Neural progenitor cell (in vitro differentiated cells): ENCODE measurements at places on chromosomes 12 and 14. TPM values are rescaled to one million over a fixed set of nuclear protein-coding genes. Genes with fewer than 3 reads are reported as not detected.

The PLEKHD1 gene
- not detected in 2 replicates for total RNA-seq

The TAS2R42 gene
- total RNA-seq = not detected in 2 replicates

The RIPK3 gene
- not detected in 2 replicates for total RNA-seq

The KLRG1 gene
- total RNA-seq = 4.7 and 26.9 TPM in 2 replicates

The KNTC1 gene
- total RNA-seq = 196 and 249 TPM in 2 replicates

The MIP gene
- 0.03 TPM in 1 of 2 replicates, not detected in the other for total RNA-seq

The CCDC177 gene
- total RNA-seq = 8.6 and 19.7 TPM in 2 replicates

The SPIC gene
- total RNA-seq = not detected in 2 replicates

The TPPP2 gene
- not detected in 2 replicates for total RNA-seq

GRCh38 chr12:19967431-19967830 is 400.9 kb upstream of the PDE3A start:
- H3K36me3 ChIP-seq = no peaks in the 10 kb centered on the region
- peaks cover 15% of the 10 kb centered on the region for H3K4me1 ChIP-seq
- DNase-seq = no peak
- H3K27me3 ChIP-seq = no peaks in the 10 kb centered on the region
- no peak overlapping the region for H3K4me3 ChIP-seq

GRCh38 chr12:102281231-102281630 is 83.6 kb upstream of the PMCH start:
- no peaks in the 10 kb centered on the region for H3K4me1 ChIP-seq
- no peaks in the 10 kb centered on the region for H3K36me3 ChIP-seq
- H3K27me3 ChIP-seq = no peaks in the 10 kb centered on the region
- H3K4me3 ChIP-seq = no peak overlapping the region
- DNase-seq = no peak

DNA sequence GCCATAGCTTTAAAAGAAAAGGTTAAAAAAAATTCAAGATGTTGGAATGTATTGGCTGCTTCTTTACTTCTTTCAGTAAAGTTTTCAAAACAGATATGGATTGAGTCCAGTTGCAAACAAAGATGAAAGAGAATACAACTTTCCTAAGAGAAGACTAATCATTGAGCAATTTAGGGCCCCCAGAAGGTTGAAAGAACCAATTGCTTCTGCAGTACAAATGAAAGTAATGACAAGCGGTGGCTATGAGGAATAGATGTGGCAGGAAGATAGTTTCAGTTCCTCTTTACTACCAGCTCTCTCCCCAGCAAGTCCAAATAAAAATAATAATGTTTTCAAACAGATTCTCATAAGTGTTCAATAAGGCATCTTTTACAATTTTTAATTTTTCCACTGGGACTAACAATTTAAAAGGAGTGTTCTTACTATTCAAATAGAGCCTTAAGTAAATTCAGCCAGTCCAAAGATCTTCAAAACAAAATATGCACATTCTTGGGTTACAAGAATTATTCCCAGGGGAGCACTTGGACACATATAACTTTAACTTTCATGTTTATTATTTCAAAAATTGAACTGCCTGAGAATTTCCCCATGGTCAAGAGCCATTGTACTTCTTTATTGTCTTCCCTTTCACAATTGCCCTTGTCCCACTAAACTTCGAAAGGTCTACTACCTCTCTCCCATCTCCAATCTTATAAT is 62.3 kb upstream of the PPP1R12A start:
- H3K36me3 ChIP-seq = no peaks in the 10 kb centered on the region
- no peaks in the 10 kb centered on the region for H3K27me3 ChIP-seq
- no peak overlapping the region for H3K27ac ChIP-seq
- no peak overlapping the region for H3K4me3 ChIP-seq
- no peaks in the 10 kb centered on the region for H3K4me1 ChIP-seq

- no peak for DNase-seq
- H3K27ac ChIP-seq = no peak overlapping the region
These were observed 23.7 kb downstream of the SFSWAP start for GRCh38 chr12:131734336-131735152.

DNA sequence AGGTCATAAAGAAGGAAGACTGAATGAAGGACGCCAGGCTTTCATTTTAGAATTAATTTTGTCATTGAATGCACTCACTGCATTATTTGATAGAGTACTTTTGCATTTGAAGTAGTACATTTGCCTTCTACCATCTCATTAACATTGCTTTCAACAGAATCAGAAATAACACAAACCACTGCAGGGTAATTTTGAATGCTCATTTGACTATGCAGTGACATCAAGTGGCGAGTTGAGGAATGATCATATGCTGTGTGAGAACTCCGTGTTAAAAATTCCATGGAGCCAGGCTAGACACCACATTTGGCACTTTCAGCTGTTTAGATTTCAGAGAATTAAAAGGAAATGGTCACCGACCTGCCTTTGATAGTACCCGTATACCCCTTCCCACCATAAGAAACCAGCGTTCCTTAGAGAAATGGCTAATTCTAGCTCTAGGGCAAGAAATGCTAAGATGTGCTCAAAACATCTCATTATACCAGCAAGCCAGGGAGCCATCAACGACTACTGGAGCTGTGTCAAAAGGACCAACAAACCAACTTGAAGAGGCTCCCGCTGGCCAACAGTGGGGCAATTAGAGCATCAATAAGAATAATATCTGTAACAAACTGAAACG is 16.5 kb downstream of the HEBP1 start:
- H3K27ac ChIP-seq = no peak overlapping the region
- no peaks in the 10 kb centered on the region for H3K4me1 ChIP-seq
- no peak overlapping the region for H3K4me3 ChIP-seq
- no peaks in the 10 kb centered on the region for H3K36me3 ChIP-seq

DNA sequence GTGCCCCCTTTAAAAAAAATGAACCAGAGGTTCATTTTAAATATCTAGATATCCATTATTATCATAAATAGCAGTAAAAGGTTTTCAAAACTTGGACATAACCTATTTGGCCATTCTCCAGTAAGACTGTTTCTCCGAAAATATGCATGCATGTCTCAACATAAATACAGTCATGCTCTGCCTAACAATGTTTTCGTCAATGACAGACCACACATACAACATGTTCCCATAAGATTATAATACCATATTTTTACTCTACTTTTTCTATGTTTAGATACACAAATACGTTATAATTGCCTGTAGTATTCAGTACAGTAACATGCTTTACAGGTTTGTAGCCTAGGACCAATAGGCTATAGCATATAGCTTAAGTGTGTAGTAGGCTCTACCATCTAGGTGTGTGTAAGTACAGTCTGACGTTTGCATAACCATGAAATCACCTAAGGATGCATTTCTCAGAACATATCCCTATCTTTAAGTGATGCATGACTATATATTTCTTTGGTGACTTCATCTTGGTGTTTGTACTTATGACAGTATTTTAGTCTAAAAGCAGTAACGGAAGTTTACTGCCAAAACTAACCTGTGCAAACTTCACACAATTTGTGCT is 3.2 kb downstream of the TMEM19 start:
- H3K27me3 ChIP-seq = no peaks in the 10 kb centered on the region
- no peak overlapping the region for H3K27ac ChIP-seq
- DNase-seq = no peak
- H3K4me3 ChIP-seq = no peak overlapping the region
- no peaks in the 10 kb centered on the region for H3K36me3 ChIP-seq

- no peak for DNase-seq
- H3K27ac ChIP-seq = no peak overlapping the region
- H3K4me3 ChIP-seq = no peak overlapping the region
- H3K27me3 ChIP-seq = no peaks in the 10 kb centered on the region
These were observed 77.1 kb upstream of the ANKS1B start for GRCh38 chr12:100061814-100062213.

GRCh38 chr14:71400871-71401321 is 493.6 kb downstream of the PCNX1 start:
- no peak overlapping the region for H3K4me3 ChIP-seq
- H3K4me1 ChIP-seq = peaks cover 11% of the 10 kb centered on the region
- DNase-seq = no peak
- no peak overlapping the region for H3K27ac ChIP-seq
- H3K36me3 ChIP-seq = no peaks in the 10 kb centered on the region
- H3K27me3 ChIP-seq = no peaks in the 10 kb centered on the region

DNA sequence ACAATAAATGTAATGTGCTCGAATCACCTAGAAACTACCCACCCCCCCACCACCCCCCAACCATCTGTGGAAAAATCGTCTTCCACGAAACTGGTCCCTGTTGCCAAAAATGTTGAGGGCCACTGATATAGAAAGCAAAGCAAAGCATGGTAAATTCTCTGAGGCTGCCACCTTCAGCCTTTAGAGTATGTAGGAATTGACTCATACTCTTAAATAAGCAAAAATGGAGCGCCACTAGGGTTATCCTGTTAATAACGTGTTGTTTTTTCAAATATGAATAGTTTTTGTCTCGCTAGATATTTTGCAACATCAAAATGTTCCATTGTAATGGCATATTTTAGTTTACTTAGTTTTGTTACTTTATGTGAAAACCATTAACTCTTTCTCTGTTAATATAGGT is 18.2 kb downstream of the DYNC1H1 start:
- H3K36me3 ChIP-seq = peaks cover 22% of the 10 kb centered on the region
- H3K27ac ChIP-seq = no peak overlapping the region
- no peaks in the 10 kb centered on the region for H3K4me1 ChIP-seq

DNA sequence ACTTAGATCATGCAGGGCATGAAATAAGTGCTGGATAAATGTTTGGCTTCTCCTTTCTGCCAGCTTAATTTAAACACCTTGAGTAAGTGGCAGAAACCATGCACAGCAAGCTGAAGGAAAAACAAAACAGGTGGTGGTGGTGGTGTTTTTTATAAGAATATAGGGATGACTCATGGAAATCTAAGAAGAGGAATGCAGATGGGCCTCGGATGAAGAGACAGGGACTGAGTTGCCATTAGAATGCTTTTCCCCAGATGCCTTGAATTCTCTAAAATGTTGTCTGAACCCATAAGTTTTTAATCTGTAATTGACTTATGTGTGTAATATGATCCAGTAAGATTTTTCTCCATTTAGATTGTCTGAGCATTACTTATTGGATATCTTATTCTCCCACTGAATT is 93.1 kb upstream of the ZDHHC17 start:
- no peak overlapping the region for H3K27ac ChIP-seq
- no peaks in the 10 kb centered on the region for H3K36me3 ChIP-seq
- H3K27me3 ChIP-seq = no peaks in the 10 kb centered on the region
- H3K4me1 ChIP-seq = peaks cover 8% of the 10 kb centered on the region
- H3K4me3 ChIP-seq = no peak overlapping the region
- no peak for DNase-seq

- no peaks in the 10 kb centered on the region for H3K27me3 ChIP-seq
- no peak overlapping the region for H3K27ac ChIP-seq
- H3K4me1 ChIP-seq = peaks cover 17% of the 10 kb centered on the region
- H3K4me3 ChIP-seq = no peak overlapping the region
- no peak for DNase-seq
- no peaks in the 10 kb centered on the region for H3K36me3 ChIP-seq
These were observed 444.6 kb upstream of the CCDC196 start for GRCh38 chr14:66041582-66041981.

DNA sequence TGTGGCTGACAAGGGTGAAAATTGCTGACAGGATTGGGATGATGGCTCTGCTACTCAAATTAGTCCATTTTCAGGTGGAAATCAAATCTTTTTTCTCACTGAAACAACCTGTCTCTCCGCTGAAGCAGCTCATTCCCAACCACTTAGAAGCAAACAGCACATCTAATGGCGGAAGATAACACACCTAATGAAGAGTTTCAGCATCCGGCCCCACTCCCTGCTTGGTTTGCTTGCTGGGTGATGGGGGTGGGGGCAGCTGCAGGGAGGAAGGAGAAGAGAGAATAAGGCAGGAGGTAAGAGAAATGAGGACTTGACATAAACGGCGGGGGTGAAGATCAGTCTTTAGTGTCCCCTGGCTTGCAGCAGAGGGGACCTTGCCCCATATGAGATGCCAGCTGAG is 4.0 kb downstream of the SYNDIG1L start:
- DNase-seq = no peak
- H3K27me3 ChIP-seq = peaks cover 29% of the 10 kb centered on the region
- H3K27ac ChIP-seq = no peak overlapping the region
- H3K36me3 ChIP-seq = no peaks in the 10 kb centered on the region
- no peak overlapping the region for H3K4me3 ChIP-seq

- no peaks in the 10 kb centered on the region for H3K36me3 ChIP-seq
- H3K4me3 ChIP-seq = no peak overlapping the region
- no peak for DNase-seq
- H3K27me3 ChIP-seq = no peaks in the 10 kb centered on the region
These were observed 24.5 kb upstream of the TMCC3 start for GRCh38 chr12:94674835-94675234.

- no peaks in the 10 kb centered on the region for H3K36me3 ChIP-seq
- H3K4me3 ChIP-seq = no peak overlapping the region
- DNase-seq = no peak
These were observed 762.4 kb downstream of the SLC6A15 start for GRCh38 chr12:84150201-84150600.

DNA sequence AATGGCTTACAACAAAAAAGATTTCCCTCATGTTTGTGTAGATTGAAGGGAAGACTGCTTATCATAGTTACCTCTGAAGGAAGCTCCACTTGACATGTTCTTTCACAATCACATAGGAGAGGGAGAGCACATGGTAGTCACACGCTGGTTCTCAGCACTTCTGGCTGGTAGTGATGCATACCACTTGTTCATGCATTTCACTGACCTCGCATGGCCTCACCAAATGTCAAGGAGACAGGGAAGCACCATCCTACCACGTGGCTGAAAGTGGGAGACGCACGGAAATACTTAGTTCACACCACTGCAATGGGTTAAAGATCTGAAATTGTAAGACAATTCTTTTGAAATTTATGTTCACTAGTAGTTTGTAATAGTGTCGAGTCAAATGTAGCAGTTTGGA is 74.0 kb downstream of the PDE3A start:
- H3K4me3 ChIP-seq = no peak overlapping the region
- DNase-seq = no peak
- no peaks in the 10 kb centered on the region for H3K27me3 ChIP-seq
- H3K4me1 ChIP-seq = peaks cover 16% of the 10 kb centered on the region

DNA sequence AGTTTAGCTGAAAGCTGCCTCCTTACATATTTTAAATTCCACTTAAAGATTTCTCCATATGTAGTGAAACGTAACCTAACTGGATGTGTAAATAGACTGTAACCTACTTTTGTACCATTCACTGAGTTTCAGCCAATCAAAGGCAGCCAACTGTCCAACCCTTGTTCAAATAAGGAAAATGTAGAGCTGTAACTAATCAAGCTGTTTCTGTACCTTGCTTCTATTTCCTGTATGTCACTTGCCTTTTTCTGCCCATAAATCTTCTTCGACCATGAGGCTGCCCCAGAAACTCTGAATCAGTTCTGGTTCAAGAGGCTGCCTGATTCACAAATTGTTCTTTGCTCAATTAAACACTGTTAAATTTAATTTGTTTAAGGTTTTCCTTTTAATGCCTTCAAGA is 6.3 kb downstream of the SLC7A8 start:
- no peak for DNase-seq
- H3K36me3 ChIP-seq = no peaks in the 10 kb centered on the region
- no peak overlapping the region for H3K4me3 ChIP-seq
- peaks cover 54% of the 10 kb centered on the region for H3K4me1 ChIP-seq
- H3K27ac ChIP-seq = peak overlapping the region; percentile 57
- H3K27me3 ChIP-seq = no peaks in the 10 kb centered on the region

GRCh38 chr12:110550981-110551380 is 32.1 kb downstream of the PPTC7 start:
- no peak for DNase-seq
- no peaks in the 10 kb centered on the region for H3K27me3 ChIP-seq
- no peaks in the 10 kb centered on the region for H3K4me1 ChIP-seq
- no peak overlapping the region for H3K4me3 ChIP-seq
- no peak overlapping the region for H3K27ac ChIP-seq

- no peaks in the 10 kb centered on the region for H3K36me3 ChIP-seq
- H3K27ac ChIP-seq = no peak overlapping the region
- no peaks in the 10 kb centered on the region for H3K4me1 ChIP-seq
- DNase-seq = no peak
These were observed 33.9 kb upstream of the LIMA1 start for GRCh38 chr12:50317203-50317602.
